ENCODE measurements at places on chromosomes 16 and 17. TPM values are rescaled to one million over a fixed set of nuclear protein-coding genes. Genes with fewer than 3 reads are reported as not detected.

NPIPB9 gene
- 0.33 TPM for polyA plus RNA-seq

MT1A gene
- polyA plus RNA-seq, result 1,254 TPM

HOXB5 gene
- 0.59 TPM for polyA plus RNA-seq

KRTAP3-2 gene
- polyA plus RNA-seq, result not detected

UBE2Z gene
- polyA plus RNA-seq, result 36.3 TPM

MYH11 gene
- 58.0 TPM for polyA plus RNA-seq

HOXB6 gene
- polyA plus RNA-seq, result 14.7 TPM

NPIPB6 gene
- polyA plus RNA-seq, result 0.43 TPM

NPB gene
- polyA plus RNA-seq, result 0.77 TPM

RSAD1 gene
- polyA plus RNA-seq, result 21.9 TPM

ZNF286A gene
- 3.1 TPM for polyA plus RNA-seq

KRTAP2-3 gene
- not detected for polyA plus RNA-seq

KRT39 gene
- polyA plus RNA-seq, result 0.06 TPM

CACNG3 gene
- not detected for polyA plus RNA-seq

HYDIN gene
- polyA plus RNA-seq, result 0.67 TPM

HAGHL gene
- 2.6 TPM for polyA plus RNA-seq

SLC47A1 gene
- 0.22 TPM for polyA plus RNA-seq

ABCC6 gene
- 17.0 TPM for polyA plus RNA-seq

TBC1D26 gene
- polyA plus RNA-seq, result not detected

NAGS gene
- 0.45 TPM for polyA plus RNA-seq

CTRB2 gene
- 11.5 TPM for polyA plus RNA-seq

RAC3 gene
- polyA plus RNA-seq, result 10.4 TPM

CA7 gene
- polyA plus RNA-seq, result not detected

MT1F gene
- 84.5 TPM for polyA plus RNA-seq
